Placental epithelial cell (primary cell): ENCODE measurements at places on chromosomes 13 and 19. TPM values are rescaled to one million over a fixed set of nuclear protein-coding genes. Genes with fewer than 3 reads are reported as not detected.

TNNI3 gene
- 0.43 TPM in 1 of 2 replicates, not detected in the other for total RNA-seq

FCER2 gene
- not detected in 2 replicates for total RNA-seq

CDX2 gene
- not detected in 2 replicates for total RNA-seq

LHB gene
- total RNA-seq = not detected in 2 replicates

GFY gene
- total RNA-seq = not detected in 2 replicates

SYDE1 gene
- total RNA-seq = 24.3 and 37.2 TPM in 2 replicates

C3 gene
- 0.33 TPM in 1 of 2 replicates, not detected in the other for total RNA-seq

RNF225 gene
- total RNA-seq = 2.8 and 5.5 TPM in 2 replicates

CDKN2D gene
- total RNA-seq = 0.76 and 2.4 TPM in 2 replicates

KCTD12 gene
- 13.3 and 22.1 TPM in 2 replicates for total RNA-seq

SERP2 gene
- 4.7 and 4.9 TPM in 2 replicates for total RNA-seq

KIR2DL3 gene
- total RNA-seq = not detected in 2 replicates

NLRP12 gene
- under 0.01 TPM in 1 of 2 replicates, not detected in the other for total RNA-seq

PRKD2 gene
- 20.4 and 21.1 TPM in 2 replicates for total RNA-seq

ZNF285 gene
- 1.3 and 2.0 TPM in 2 replicates for total RNA-seq

NPAS1 gene
- total RNA-seq = 0.11 and 0.39 TPM in 2 replicates
